ENCODE measurements at places on chromosomes 5 and 9.

DNA sequence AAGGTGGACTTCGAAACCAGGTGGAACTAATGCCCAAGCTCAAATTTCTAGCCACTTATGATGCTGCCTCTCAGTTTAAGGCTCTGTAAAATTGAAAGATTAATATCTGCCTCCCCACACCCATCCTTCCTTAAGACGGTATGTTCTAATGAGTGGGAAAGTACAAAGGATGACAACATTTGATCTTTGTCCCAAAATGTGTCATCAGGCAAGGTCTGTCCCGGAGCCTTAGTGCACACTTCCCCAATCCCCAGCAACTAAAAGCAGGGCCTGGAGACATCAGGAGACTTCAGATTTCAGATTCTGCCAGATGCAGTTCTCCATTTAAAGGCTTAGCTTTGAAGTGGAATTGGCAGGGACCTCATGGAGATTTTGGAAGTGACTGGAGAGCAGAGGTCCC, 316.5 kb downstream of the ASTN2 start:
- DNase-seq = no peak

DNA sequence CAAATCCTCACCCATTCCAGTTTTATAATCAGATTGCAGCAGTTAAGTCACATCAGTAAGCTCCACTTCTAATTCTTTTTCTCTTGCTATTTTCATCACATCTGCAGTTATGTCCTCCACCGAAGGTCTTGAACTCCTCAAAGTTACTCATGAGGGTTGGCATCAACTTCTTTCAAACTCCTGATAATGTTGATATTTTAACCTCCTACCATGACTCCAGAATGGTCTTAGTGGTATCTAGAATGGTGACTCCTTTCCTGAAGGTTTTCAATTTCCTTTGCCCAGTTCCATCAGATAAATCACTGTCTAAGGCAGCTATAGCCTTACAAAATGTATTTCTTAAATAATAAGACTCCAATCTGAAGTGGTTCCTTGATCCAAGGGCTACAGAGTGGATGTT, 53.8 kb upstream of the EDIL3 start:
- no peak for DNase-seq

GRCh38 chr5:96247708-96248107, 185.3 kb downstream of the PCSK1 start:
- no peak for DNase-seq

- no peak for DNase-seq
These were observed 58.3 kb downstream of the PIK3R1 start for GRCh38 chr5:68273717-68274409.

DNA sequence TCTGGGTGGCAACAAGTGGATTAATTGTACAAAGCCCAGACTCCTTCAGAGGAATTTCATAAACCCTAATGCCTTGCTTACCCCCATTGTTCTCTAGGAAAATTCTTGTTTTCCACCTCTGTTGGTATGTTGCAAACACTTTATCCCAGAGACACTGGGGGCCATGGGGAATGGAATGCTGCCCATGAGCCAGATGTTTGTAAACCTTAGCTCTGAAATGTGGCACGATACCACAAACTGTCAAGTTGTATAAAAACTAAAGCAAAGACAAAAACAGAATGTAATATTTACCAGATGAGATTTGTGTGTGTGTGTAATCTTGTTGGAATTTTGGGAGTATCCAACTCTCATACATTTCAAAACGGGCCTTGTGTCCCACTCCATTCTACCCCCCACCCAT, 465.0 kb downstream of the EBF1 start:
- DNase-seq = peak; percentile 11

- DNase-seq = peak; percentile 72
These were observed 1.0 kb upstream of the EFNA5 start for GRCh38 chr5:107671742-107672210.

GRCh38 chr9:129313331-129313955, 135.4 kb upstream of the IER5L start:
- DNase-seq = no peak

- no peak for DNase-seq
These were observed 98.7 kb downstream of the TLE4 start for GRCh38 chr9:79670269-79670961.

GRCh38 chr9:125805586-125805985, 58.4 kb downstream of the PBX3 start:
- DNase-seq = no peak

DNA sequence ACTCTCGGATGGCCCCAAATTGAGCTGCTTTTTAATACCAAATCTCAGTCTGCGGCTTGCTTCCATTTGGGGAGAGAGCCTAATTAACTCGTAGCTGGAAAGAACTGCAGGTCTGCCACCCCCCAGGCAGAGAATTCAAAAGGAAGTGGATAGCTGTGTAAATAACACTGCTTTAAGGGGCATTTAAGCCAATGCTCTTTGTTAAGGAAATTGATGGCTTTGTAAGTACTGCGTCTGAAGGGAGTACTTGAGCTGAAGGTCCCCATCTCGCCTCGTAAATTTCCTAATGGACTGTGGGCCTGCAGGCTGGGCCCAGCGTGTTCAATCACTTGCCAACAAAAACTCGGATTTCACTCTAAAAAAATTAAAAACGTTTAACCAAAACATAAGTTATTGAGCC, 132.7 kb downstream of the PAPPA start:
- no peak for DNase-seq

- DNase-seq = no peak
These were observed 1162.5 kb upstream of the DMAC1 start for GRCh38 chr9:8962084-8962483.

DNA sequence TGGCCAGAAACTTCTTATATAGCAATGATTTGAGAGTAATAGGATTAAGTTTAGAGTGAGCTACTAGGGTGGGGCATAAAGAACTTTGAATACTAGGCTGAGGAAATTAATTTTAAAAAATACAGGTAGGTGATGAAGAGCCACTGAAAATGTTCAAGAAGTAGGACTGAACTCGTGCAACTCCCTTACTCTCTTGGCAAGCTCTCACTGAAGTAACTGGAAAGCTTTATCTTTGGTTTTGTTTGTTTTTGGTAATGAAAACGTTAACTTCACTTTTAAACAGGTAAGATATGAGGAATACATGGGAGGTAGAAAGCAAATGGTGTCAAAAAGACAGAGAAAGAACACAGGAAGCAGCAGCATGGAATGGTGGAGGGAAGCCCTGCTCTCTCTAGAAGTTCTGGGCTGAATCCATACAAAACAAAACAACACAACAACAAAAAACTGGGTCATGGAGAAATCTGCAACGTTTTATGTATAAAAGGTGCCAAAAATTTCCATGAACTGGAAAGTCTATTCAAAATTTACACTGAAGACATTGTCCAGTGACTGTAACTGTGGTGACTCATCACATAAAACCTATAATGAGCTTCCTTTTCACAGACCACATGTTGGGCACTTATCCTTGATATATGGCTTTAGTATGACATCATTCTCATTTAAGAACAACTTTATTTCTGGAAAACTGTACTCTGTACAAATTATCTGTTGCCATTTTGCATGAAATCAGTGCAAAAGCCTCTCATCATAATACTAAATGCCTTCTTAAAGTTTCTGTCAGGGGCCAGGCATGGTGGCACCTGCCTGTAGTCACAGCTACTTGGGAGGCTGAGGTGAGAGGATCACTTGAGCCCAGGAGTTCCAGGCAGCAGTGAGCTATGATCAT, 91.2 kb upstream of the CHD1 start:
- peak; percentile 55 for DNase-seq

- no peak for DNase-seq
These were observed 587 bp downstream of the OR2Y1 start for GRCh38 chr5:180739271-180739670.

DNA sequence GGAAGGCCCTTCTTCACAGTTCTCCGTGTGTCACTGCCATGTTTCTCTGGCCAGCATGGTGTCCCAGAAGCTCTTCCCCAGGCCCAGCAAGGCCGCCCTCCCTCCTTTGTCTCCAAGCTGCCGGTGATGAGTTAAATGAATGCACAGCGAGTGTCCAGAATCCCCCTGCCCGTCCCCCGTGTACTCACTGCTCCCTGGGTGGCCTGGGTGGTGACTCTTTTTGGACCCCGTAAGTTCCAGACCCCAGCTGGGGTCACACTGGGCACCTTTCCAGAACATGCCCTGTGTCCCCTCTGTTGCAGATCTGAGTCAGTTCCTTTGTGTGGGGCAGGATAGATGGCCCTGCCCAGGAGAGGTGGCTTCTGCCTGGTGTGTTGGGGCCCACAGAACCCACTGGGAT, 95.0 kb downstream of the MRPL36 start:
- no peak for DNase-seq

GRCh38 chr5:169009123-169009522, 291.8 kb downstream of the SLIT3 start:
- DNase-seq = no peak

GRCh38 chr9:76657265-76657664, 107.0 kb upstream of the PCA3 start:
- DNase-seq = peak; percentile 57

DNA sequence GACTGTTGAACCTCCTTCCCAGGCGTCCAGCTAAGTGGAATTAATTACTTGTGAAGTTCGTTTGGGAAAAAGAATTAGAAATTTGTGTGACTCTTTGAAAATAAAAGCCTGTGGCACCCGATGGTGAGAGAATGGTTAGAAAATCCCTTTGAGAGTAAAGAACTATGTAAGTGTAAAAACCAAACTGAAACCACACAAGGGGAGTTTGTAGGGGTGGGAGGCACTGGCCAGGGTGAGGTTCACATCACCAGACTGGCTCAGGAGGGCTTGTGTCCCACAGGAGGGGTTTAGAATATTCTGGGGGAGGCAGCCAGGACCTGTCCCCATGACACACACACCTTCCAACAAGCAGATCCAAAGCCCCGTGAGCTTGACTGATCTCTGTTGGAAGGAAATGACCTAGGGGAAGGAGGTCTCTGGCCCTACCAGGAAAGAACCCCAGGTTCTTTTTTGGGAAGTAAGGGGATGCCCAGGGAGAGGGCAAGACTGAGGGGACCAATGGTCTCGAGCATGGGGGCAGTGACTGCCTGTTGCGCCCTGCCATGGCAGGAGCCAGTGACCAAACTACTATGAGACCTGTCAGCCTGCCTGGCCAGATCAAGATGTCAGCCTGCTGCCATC, 4.3 kb downstream of the SPATA24 start:
- DNase-seq = no peak

- DNase-seq = no peak
These were observed 20.0 kb upstream of the PURA start for GRCh38 chr5:140093866-140094265.

- DNase-seq = no peak
These were observed 39.4 kb downstream of the UNC5A start for GRCh38 chr5:176849611-176850227.

GRCh38 chr5:138978080-138978479, 102.9 kb upstream of the LRRTM2 start:
- DNase-seq = no peak

DNA sequence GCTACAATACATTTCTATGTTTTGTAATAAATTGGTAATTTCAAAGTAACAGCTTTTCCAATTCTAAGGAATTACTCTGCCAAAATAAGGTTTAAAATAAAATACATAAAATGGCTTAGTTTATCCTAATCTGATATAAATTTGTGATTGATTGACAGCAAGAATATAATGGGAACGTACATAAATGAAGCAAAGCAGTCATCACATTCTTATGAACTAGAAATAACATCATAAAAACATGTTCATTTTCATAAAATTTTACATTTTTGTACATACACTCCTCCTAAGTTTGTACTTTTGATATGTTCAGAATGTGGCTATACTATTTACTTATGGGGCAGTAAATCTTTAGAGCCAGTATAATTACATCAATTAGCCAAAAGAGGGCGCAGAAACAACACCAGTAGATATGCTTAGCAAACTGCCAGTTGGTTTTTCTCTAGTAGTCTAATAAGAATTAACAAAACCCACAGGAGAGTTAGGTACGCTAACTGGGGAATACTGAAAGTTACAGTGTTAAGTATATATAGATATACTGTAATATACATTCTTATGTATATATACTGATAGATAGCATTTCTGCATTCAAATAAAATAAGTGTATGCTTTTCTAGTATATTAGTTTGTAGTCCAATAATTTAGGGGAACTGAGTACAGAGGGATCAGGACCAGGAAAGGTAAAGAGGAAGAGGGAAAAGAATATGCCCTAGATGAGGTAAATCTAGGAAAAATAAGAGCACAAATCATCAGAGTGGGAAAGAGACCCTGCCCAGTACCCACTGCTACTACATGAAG, 76.8 kb downstream of the ZDHHC21 start:
- DNase-seq = peak; percentile 77

GRCh38 chr9:86279839-86280238, 2.5 kb downstream of the ISCA1 start:
- DNase-seq = no peak

- no peak for DNase-seq
These were observed 740.4 kb upstream of the RIOK2 start for GRCh38 chr5:97923496-97923895.

GRCh38 chr5:55096861-55097260, 5.6 kb upstream of the GZMA start:
- no peak for DNase-seq

DNA sequence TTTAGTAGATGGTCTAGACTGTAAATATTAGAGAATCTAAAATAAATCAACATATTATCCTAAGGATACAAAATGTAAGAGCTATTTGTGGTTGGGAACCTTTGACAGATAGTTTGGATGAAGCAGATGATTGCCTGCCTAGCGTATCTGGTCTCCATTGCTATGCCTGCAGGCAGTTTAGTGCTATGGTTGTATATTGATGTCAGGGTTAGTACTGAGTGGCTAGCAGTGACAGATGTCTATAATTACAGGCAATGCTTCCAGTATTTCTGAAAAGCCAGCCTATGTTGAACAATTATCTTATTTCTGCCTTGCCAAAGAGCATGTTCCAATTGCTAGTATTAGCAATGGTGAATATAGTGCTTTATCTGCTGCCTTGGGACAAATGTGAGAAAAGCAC, 151.3 kb upstream of the TLX3 start:
- no peak for DNase-seq

- DNase-seq = no peak
These were observed 39.7 kb upstream of the SPRY4 start for GRCh38 chr5:142364251-142365145.

DNA sequence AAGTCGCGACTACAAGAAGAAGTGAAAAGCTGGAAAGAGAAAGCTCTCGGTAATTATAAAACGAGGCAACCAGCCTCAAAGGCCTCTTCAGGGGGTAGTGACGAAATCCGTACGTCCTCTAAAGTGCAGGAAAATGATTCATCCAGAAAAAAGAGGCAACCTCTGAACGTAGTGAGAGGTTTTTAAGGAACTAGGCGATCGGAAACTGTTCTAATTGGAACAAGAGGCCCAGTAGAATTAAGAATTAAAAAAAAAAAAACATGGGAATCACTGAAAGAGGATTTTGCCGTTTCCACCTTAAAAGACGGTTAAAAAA, 1.0 kb downstream of the CSNK1A1 start:
- DNase-seq = no peak

GRCh38 chr9:11312966-11313365, 700.2 kb upstream of the PTPRD start:
- DNase-seq = no peak

- DNase-seq = no peak
These were observed 439.3 kb upstream of the KLF4 start for GRCh38 chr9:107928701-107929371.

All from NCI-H82 (cell line).